ENCODE measurements at places on chromosomes 4 and X.

- DNase-seq = no peak
These were observed 1511.3 kb upstream of the AGA start for GRCh38 chr4:178953447-178954120.

DNA sequence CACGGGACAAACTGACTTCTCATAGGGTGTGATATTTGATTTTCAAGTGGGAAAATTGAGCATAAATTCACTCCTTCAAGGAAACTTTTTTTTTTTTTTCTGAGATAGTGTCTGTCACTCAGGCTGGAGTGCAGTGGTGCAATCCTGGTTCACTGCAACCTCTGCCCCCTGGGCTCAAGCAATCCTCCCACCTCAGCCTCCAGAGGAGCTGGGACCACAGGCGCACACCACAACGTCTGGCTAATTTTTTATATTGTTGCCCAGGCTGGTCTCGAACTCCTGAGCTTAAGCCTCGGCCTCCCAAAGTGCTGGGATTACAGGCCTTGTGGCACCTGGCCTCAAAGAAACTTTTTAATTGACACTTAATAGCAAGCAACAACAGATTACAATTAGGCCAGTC is 13.8 kb downstream of the CLDN34 start:
- no peak for DNase-seq

DNA sequence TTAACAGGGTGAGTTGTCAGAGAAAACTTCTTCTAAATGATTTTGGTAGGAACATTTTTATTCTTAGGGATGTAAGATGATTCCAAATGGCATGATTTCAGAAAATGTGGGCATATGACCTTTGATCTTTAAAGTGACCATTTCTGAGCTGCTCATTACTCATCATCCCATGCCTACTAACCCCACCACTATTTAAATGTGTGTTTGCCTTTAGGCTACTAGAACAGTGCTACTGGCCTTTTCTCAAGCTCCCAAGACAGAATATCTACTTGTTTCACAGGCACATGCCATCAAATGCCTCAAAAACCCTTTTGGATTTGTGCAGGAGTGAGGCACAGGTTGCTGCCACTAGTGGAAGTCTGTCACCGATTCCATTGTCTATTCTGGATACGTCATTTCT is 428.2 kb downstream of the ADAM29 start:
- DNase-seq = no peak

GRCh38 chr4:159197260-159197884 is 94.5 kb downstream of the RAPGEF2 start:
- DNase-seq = no peak

- DNase-seq = no peak
These were observed 66.0 kb upstream of the DDX60 start for GRCh38 chr4:168384437-168385141.

- no peak for DNase-seq
These were observed 202.0 kb downstream of the SMIM20 start for GRCh38 chr4:26116057-26116456.

- DNase-seq = no peak
These were observed 5.0 kb downstream of the TFDP3 start for GRCh38 chrX:133213117-133213516.

Data from left ventricle myocardium superior (tissue), 1 donor.